Stimulated activated CD4-positive, alpha-beta T cell treated with anti-CD3 and anti-CD28 coated beads, Interleukin-15, amount 100 ng/mL, for 1 hour (primary cell): ENCODE measurements at places on chromosomes 6 and 20.

GRCh38 chr20:38194971-38195504, 30.0 kb upstream of the TGM2 start:
- no peak for DNase-seq

DNA sequence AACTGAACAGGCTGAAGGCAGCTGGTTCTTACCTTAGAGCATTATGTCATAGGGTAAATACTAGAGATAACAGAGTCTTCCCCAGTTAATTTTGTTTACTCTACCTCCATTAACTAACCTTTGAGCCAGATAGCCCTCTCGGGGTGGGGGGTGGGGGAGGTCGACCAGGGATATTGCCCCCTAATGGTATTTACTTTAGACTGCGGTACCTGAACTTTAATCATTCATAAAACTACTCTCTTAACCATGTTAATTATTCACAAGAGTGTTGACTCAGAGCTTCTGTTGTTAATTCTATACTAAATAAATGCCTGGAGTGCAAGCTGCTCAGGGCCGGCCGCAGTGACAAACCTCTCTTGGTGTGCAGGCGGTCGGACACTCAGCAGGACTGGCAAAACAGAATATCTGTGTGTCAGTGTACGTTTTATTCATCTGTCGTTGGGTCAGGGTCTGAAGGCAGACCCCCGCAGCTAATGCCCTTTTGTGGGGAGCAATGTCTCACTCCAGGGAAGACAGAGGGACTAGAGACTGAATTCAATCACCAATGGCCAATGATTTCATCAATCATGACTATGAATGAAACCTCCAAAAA, 152.4 kb upstream of the COL21A1 start:
- DNase-seq, result no peak

DNA sequence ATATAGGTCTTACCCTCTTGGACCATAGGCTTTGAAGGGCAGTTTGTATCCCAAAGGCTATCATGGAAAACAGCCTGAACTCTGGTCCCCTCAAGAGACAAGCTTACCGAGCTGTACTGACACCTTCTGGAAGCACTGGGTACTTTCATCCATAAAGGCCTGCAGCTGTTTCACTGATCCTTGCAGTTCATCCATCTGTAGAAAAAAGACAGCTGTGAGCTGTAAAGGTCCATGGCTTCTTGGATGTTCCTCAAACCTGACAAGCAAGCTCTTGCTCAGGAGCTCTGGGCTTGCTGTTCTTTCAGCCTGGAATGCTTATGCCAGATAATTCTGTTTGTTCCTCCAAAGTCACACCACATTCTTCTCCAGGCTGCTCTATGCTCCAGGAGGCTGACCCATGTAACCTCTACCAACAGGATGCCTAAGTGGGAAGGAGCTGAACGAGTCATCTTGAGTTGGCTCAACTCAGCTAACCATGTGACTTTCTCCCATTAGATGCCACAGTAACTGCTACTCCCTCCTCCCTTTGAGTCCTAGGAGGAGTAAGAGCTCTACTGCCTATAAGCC, 8.8 kb upstream of the NDRG3 start:
- DNase-seq, result no peak

DNA sequence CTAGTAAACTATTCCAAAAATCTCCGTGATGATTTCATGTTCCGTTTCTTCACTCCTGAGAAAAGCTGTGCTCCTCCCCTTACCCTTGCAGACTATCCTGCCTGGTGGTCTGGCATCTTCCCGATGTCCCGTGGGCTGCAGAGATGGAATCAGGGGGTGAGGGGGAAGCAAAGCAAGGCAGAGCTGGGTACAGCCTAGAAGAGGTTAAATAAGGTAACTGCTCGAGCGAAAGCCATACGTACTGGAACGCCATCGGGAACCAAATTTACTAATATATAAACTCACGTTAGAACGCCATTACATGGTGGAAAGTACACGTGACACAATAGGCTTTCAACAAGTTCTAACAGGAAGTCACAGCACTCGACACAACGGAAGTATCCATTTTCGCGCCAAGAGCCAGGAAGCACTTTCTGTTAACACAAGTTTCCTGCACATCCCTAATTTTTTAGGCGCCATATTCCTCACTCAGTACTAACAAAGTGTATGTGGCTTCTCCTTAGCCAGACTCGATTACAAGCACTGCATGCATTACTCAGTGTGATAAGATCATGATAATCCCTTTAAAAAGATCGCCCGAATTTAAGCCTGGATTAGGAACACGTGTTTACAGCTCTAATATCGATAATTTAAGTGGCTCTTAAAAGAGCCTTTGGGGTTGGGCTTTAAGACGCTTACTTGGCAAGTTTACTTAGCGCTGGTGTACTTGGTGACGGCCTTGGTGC, 101.6 kb upstream of the PRSS16 start:
- DNase-seq, result peak; percentile 43

DNA sequence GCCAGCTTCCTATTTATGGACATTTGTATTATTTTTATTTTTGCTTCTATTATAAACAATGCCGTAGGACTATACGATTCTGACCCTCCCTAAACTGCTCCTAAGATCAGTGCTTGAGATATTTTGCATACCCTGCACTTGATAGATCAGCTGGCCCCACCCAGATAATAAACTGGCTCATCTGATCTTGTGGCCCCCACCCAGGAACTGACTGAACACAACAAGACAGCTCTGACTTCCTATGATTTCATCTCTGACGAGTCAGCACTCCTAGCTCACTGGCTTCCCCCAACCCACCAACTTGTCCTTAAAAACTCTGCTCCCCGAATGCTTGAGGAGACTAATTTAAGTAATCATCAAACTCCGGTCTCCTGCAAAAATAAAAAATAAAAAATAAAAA, 34.9 kb upstream of the TFAP2A start:
- no peak for DNase-seq

- no peak for DNase-seq
Observed at GRCh38 chr6:43811733-43812099, 41.7 kb downstream of the VEGFA start.

DNA sequence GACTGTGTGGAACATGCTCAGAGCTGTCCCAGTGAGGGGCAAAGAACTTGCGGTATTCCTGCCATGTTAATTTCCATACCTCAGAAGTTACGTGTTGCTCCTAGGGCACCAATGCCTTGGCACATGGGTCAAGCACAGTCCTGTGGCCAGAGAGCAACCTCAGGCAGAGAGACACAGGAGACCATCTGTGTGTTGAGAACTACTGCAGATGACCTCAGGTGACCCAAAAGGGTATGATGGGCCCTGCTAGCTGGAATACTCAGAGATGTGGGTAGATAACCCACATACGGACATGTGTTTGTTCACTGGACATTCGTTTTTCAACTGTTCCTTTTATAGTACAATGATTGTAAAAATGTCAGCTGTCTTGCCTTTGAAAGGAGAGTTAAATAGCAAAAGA, 71.5 kb upstream of the BMP2 start:
- DNase-seq, result no peak

GRCh38 chr6:102902471-102902870, 1509.0 kb downstream of the GRIK2 start:
- DNase-seq, result no peak

DNA sequence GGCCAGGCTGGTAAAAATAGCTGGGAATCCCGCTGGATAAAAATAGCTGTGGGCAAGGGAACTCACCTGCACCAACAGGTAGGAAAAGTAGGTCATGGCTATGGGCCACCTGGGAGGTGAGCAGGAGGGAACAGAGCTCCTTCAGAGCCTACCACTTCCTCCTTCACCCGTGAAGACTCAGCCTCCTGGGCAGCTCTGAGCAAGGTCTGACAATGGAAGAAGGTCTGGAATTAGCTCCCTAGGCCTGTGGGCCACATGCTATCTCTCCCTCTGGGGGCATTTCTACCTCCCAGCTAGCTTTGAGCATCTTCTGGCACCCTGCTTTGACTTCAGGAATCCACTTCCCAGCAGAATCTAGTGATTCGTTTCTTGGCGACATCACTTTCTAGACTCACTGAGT, 153.9 kb downstream of the MRPL14 start:
- no peak for DNase-seq

- DNase-seq, result no peak
Observed at GRCh38 chr20:58797371-58798338, 53.0 kb downstream of the GNAS-AS1 start.

DNA sequence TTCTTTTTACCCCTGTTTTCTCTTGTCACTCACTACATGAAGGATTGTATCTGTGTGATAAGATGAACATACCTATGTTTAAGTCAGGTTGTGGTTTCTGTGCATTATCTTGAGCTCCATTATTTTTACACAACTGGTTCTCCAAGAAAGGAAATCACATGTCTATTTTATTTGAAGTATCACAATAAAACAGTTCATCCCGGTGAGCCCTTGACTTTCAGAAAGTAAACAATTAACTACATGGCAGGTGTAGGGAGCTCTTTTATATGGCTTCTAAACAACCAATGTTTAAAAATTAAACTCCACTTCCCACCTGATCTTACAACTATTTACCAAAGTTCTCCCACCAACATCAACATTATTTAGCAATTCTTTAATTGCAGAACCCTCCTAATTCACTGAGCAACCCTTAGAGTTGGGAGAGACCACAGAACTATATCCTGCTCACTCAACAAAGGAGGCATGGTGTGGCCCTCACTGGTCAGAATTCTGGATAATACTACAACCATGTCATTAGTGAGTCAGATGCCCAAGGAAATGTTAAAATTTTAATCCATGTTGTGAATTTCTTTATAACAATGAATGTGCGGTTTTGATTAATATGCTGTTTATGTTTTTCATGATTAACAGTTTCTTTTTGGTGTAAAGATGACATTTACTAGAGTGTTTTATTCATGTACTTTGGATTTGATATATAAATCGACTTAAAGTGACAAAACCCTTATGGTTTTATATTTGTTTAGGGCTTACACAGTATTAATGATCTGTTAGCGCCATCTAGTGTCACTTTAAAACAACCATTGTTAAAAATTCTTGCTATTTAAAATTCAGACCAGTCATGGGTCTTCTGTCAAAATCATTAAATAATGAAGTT, 50.0 kb upstream of the SCGN start:
- DNase-seq, result no peak

DNA sequence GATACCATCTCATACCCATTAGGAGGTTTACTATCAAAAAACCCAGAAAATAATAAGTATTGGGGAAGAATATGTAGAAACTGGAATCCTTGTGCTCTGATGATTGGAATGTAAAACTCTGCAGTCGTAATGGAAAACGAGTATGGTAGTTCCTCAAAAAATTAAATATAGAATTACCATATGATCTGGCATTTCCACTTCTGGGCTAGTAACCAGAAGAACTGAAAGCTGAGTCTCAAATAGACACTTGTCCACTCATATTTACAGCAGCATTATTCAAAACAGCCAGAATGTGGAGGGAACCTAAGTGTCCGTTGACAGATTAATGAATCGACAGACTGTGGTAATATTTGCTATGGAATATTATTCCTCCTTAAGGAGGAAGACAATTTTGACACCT, 44.3 kb downstream of the FOXC1 start:
- no peak for DNase-seq

GRCh38 chr6:2970753-2971419, 481 bp downstream of the SERPINB6 start:
- no peak for DNase-seq

- no peak for DNase-seq
Observed at GRCh38 chr20:43565758-43566104, 6.9 kb downstream of the SGK2 start.

GRCh38 chr20:16205507-16205906, 367.7 kb downstream of the KIF16B start:
- no peak for DNase-seq

GRCh38 chr20:59752101-59752586, 147.8 kb downstream of the PHACTR3 start:
- no peak for DNase-seq

DNA sequence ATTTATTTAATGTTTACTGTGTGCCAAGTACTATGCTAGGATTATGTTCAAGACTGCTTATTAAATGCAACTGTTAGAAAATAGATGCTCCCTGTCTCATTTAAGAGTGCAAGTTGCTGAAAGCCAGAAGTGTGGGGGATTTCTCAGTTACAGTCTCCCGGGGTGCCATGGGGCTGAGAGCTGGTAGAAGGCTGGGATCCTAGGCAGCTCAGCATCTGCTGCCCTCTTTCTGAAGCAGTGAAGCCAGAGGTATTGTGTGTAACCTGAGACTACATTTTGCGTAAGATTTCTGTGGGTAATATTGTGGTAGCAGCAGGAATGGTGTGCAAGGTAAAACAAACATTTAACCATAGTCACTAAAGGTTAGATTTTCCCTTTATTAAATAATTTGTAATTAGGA, 120.6 kb downstream of the AKAP7 start:
- DNase-seq, result no peak

GRCh38 chr6:150891888-150892485, 26.5 kb downstream of the MTHFD1L start:
- peak; percentile 29 for DNase-seq

- no peak for DNase-seq
Observed at GRCh38 chr6:35474131-35474941, 6.1 kb downstream of the RPL10A start.

- DNase-seq, result no peak
Observed at GRCh38 chr6:148757944-148758480, 11.2 kb downstream of the UST start.

DNA sequence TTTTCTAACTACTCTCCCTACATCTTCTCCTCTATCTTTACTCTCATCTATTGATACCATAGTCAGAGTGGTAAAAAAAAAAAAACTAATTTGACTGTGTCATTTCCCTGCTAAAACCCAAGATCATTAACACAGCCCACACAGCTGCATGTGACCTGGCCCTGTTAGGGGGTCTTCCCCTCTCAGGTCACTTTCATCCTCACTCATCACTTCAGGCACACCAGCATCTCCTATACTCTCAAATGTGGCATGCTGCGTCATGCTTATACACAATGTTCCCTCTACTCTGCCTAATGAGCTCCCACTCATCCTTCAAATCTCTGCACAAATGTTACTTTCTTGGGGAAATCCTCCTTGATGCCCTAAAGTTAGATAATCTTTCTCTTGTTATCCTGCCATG, 86.8 kb downstream of the CDK19 start:
- no peak for DNase-seq

DNA sequence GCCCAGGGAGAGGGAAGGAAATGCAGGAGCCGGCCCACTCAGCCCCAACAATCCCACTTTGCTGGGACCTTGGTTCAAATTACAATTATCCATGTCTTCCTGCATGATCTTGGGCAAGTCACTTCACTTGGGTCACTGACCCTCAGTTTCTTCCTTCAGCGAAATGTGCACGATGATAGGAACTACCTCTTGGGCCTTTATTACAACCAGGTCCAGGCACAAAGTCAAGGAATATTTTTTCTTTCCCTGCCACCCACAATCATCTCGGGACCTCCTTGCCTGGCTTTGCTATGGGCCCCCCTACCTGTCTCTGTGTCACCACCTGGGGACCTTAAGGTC, 358 bp upstream of the PLTP start:
- DNase-seq, result no peak
